ENCODE measurements at places on chromosomes 12 and 14.

- DNase-seq = peak; percentile 53
Observed at GRCh38 chr12:127925971-127926370, 341.0 kb upstream of the TMEM132C start.

- DNase-seq = no peak
Observed at GRCh38 chr14:76964695-76965094, 63.8 kb downstream of the IRF2BPL start.

- peak; percentile 78 for DNase-seq
Observed at GRCh38 chr14:105021656-105022275, 883 bp upstream of the CDCA4 start.

- no peak for DNase-seq
Observed at GRCh38 chr14:97975962-97976361, 1178.8 kb downstream of the VRK1 start.

DNA sequence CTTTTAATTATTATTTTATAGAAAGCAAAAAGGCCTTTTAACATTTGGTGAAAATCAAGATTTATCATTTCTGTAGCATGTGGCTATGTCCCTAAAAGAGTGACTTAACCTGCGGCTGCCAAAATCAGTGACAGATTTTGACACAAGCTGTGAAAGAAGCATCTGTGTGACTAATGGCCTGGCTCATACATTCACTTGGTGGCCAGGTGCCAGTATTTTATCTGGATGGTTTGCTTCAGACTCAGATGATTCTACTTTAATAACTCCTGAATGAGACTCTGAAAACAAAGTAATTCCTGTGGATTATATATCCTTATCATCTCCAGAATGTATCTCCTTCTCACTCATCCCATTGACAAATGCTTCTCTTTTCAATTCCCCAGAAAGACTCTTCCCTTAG, 103.0 kb downstream of the FSCB start:
- DNase-seq = no peak

DNA sequence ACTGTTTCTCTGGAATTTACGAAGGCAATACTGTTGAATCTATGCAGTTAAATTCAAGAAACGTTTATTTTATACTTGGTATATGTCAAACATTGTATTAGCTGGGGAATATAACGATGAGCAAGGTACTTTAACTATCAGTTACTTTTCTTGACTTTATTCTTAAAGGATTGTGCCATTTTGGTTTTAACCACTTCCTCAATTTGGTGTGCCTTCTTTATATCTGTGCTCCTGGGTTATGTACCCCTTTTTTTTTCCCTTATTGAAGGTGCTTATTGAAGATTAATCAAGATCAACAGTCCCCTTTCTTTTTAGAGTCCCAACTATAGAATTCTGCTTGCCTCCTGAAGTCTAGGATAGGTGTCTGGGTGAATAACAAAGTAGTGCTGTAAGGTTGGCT, 5.8 kb downstream of the RAB21 start:
- no peak for DNase-seq

DNA sequence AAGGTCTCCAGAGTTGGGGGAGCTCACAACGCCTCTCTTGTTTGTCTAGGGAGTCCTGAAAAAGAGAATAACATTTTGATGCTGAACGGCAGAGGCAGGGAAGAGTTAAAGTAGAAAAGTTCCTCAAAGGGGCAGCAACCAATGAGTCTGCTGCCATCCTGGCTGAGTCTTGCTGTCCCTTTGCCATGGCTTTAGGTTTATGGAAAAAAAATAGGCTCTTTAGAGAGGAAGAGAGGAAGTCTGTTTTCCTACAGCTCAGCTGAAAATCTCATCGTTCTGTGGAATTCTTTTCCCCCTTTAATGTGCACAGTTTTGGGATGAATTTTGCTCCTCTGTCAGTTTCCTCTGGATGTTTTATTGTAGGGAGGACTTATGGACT, 314.8 kb upstream of the TBX3 start:
- no peak for DNase-seq

GRCh38 chr14:39734306-39734705, 302.1 kb upstream of the FBXO33 start:
- no peak for DNase-seq

- DNase-seq = no peak
Observed at GRCh38 chr14:70398706-70399431, 18.0 kb downstream of the SYNJ2BP start.

GRCh38 chr14:91732859-91733477, 1.1 kb upstream of the CATSPERB start:
- no peak for DNase-seq

DNA sequence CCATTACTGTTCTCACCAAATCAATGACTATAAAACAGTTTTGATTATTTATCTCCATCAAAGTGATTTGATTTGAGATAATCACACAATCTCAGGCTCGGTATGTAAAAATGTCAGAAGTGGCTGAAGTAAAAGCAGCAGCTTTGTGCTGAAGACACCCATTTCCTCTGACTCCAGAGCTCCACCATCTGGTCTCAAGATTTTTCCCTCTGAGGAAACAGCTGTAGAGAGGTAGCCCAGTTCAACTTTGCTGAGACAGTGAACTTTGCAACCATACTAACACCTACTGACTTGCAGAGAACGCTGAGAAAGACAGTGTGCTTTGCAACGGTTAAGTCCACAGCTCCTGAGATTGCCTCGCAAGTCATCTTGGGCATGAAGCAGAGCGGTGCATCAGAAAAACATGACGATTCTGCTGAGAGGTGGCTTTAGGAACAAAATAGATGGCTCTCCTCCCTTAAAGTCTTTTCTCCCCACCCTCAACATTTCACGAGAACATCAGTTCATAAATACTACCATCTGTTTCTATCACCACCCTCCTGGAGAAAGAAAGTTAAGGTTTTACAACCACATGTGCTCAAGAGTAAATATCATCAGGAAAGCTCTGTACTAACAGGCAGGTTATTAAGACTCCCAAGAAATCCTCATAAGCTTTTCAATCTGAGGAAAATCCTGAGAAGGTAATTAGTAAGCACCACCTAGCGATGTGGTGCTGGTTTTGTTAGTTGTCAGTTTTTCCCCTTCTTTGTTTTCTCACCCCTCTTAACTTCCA, 34.8 kb downstream of the HIGD1C start:
- peak; percentile 80 for DNase-seq

DNA sequence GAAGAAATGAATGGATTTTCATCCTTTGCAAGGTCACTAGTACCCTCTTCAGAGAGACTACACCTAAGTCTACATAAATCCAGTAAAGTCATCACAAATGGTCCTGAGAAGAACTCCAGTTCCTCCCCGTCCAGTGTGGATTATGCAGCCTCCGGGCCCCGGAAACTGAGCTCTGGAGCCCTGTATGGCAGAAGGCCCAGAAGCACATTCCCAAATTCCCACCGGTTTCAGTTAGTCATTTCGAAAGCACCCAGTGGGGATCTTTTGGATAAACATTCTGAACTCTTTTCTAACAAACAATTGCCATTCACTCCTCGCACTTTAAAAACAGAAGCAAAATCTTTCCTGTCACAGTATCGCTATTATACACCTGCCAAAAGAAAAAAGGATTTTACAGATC, 40.8 kb downstream of the SPATA7 start:
- no peak for DNase-seq

DNA sequence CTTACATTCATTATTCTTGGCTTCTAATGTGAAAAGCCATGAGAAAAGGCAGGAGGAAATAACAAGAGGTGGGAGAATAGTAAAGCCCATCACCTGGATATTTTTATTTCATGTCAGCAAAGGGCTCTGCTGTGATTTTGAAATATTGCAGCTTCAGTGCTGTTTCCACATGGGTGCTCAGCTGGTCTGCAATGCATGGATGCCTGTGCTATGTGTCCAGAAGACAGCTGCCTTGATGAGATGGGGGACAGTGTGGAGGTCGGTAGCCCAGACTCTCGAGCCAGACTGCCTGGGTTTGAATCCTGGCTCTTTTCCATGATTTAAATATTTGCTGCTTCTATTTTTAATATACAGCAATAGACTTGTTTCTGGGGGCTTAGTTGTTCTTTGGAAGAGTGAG, 477.5 kb upstream of the GARIN6 start:
- DNase-seq = no peak

GRCh38 chr14:49497725-49498348, 88.3 kb downstream of the RPS29 start:
- peak; percentile 82 for DNase-seq

DNA sequence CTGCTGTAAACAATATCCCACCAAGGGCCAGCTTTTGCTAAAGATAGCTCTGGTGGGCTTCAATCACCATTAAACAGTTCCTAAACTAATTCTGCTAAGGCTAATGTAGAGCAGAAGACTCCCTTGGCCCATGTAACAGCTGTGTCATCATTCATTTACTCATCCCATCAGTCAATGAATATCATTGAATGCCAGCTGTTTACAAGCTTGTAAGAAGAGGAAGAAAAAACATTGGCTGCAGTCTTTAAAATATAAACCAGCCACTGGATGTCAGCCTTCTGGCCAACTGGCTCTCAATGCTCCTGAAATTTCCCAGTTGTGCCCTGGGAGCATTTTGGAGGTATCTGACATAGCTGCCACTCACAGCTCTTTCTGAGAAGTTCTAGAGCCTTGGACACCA, 18.0 kb upstream of the MAP3K9 start:
- peak; percentile 41 for DNase-seq

Data from NCI-H82 (cell line).